ENCODE measurements at places on chromosomes 5 and 9.

GRCh38 chr5:1210832-1211251 lies 9.4 kb downstream of the SLC6A19 start:
- no peak for DNase-seq

DNA sequence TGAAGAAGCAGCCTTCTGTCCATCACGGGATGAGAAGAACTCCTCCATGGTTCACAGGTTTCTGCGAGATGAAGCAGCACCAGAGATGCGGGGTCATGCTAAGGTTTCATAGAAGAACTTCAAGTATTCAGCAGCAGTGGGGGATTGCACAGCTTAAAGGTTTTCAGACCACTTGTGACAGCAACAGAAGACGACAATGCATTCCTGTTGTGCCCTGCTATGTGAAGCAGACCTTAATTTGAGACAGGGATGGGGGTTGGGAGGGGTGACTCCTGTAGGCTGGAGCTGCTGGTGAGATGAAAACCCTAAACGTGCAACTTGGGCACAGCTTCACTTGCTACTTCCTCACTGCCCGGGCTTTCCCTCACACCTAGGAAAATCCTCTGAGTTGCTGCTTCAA lies 256.0 kb downstream of the SLIT3 start:
- DNase-seq: no peak

GRCh38 chr5:65394087-65394486 lies 87.6 kb downstream of the ADAMTS6 start:
- no peak for DNase-seq

DNA sequence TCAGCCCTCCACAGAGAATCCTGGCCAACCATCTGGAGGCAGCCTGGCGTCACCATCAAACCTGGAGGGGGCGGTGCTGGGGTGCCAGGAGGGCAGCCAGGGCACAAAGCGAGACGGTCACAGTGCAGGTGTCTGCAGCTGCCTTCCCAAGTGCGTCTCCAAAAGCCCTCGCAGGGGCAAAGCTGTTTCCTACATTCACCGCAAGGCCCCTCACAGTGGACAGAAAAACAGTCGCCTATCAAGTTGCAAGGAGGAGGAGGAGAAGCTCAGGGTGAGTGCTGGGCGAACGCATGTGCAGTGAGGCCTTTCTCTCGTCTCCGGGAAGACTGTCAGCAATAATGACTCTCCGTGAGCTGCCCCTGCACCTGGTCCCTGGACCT lies 18.0 kb upstream of the LHX3 start:
- DNase-seq: no peak

DNA sequence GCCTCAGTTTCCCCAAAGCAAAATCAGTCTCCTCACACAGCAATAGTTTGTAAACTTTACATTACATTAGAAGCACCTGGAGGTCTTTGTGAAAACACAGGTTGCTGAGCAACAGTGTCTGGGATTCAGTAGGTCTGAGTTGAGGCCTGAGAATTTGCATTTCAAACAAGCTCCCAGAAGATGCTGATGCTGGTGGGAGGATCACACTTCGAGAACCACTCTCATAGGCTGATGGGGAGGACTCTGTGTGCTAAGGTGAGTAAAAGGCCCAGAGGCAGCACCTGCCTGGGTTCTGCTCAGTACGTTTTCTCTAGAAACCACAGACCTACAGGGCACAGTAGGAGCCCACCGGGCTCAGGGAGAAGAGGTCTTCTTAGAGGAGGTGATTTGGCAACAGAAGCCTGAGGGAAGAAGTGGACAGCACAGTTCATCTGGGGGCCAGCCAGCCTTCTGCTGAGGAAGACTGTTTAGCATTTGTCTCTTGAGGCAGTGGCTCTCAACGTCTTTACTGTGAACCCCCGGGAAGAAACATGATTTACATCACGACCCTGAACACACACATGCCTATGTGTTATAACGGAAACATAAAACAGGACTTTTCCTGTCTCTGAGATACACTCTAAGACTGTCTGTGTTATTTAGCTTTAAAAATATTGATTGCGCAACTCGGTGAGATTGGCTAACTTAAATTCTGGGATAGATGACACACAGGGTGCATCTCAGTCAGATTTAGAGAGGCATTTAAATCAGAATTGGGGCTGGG lies 24.8 kb upstream of the DENND1A start:
- DNase-seq: no peak

GRCh38 chr5:96297290-96297689 lies 135.8 kb downstream of the PCSK1 start:
- no peak for DNase-seq

GRCh38 chr9:107312376-107313050 lies 29.4 kb downstream of the RAD23B start:
- DNase-seq: no peak

- DNase-seq: no peak
These were observed 72.2 kb upstream of the HMHB1 start for GRCh38 chr5:143739746-143740145.

DNA sequence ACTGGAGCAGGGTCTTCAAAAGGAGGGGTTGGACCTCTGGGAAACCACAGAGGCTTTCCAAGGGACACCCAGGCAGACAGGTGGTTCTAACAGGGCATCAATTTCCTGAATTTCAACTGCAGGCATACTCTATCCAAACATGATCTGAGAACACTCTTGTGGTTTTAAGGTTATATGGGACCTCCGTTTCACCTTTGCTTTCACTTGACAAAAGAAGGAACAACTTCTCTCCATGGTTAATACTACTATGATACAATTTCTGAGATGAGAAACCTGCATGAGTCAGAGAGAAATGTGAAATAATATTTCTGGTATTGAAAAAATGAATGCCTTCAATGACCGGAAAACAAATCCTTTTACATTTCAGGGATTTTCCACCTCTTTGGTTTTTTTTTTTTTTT lies 28.0 kb upstream of the ERAP1 start:
- no peak for DNase-seq

DNA sequence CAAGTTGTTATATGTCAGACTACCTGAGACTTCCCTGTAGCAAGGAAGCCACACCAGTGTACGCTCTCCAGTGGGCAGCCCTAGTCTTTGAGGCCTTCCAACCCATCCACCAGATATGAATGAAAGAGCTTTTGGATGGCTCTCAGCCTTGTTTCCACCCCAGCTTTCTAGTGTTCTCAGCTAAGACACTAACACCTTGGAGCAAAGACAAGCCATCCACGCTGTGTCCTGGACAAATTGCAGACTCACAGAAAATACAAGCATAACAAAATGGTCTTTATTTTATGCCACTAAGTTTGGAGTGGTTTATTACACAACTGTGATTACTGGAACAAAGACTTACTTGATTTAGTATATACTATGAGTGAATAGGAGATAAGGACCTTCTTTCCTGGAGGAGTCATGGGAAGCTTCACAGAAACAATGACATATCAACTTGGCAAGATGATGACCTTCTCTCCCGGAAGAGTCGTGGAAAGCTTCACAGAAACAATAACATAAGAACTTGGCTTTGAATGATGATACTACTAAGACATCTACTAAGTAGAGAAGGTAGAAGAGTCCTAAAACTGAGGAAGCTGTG lies 134.0 kb upstream of the VCAN start:
- no peak for DNase-seq

GRCh38 chr5:83385812-83386211 lies 85.7 kb upstream of the VCAN start:
- DNase-seq: no peak

All from CD4-positive, alpha-beta T cell treated with Interleukin-15 for 4 hours (primary cell).